NCI-H446 treated with DMSO at 0.1 percent for 48 hours (cell line): ENCODE measurements at places on chromosomes 2 and 18.

DNA sequence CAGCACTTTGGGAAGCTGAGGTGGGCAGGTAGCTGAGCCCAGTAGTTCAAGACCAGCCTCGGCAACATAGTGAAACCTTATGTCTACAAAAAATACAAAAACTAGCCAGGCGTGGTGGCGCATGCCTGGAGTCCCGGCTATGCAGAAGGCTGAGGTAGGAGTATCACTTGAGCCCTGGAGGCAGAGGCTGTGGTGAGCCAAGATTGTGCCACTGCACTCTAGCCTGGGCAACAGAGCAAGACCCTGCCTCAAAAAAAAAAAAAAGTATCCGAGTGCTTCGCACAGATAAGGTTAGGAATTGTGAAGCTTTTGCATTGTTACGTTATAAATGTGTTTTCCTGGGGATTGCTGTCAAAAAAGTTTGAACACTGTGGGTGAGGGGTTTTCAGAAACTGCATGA is 4.1 kb downstream of the CTDSP1 start:
- DNase-seq: no peak

- DNase-seq: no peak
Observed at GRCh38 chr2:39704540-39704939, 38.8 kb downstream of the TMEM178A start.

DNA sequence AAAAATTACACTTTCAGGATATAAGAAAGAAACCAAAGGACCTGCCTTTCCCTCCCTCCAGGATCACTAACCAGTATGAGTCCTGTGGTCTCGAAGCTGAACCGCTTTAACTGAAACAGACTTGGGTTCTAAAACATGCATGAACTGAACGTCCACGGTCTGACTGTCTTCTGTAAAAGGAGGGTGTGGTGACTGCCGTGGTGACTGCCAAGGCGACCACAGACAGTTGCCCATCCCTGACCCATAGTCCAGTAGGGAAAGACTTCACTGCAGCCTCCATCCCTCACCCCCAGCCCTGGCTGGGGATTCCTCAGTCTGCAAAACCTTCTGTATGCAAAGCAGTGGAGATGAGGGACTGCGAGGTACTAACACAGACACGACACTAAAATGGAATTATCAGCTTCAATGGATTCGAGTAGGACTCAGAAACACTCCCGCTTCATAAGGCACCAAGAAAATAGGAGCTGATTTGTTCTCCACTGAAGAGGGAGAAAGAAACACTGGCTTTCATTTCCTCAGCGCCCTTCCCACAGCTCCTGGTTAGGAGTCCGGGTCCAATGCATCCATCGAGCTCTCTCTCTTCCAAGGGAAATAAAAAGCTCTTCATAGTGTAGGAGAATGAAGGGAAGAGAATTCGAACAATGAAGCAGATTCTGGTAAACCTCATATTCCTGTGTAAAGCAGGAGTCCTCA is 197.2 kb downstream of the HDAC4 start:
- no peak for DNase-seq

DNA sequence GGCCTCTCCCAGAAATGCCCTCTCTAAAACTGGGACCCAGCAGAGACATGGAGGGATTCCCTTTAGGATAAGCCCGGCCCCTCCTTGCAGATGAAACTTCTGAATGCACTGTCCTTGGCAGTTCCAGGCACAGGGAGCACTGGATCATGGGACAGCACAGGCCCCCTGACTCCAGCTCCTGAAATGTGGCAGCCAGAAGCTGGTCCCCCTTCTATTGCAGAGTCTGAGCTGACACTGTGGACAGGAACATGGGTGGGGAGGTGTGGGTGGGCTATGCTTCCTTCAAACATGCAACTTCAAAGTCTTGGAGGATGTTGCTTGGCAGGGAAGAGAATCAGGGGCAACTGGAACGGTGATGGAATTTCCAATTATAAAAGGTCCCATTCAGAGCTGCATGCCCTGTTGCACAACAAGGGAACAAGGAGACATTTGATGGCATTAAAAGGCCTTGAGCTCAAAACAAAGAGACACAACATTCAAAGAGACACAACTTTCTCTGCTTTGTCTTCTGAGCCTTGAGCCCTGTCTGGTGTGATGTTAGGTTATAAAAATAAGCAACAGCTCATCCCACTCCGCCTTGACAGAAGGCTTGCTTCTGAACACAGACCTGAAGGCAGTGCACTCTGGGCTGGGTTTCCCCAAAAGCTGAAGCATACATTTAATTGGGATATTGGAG is 239.0 kb downstream of the OSR1 start:
- DNase-seq: no peak

GRCh38 chr18:13425357-13426091 is 207.0 kb downstream of the LDLRAD4 start:
- DNase-seq: no peak

GRCh38 chr18:54217624-54218023 is 6.8 kb downstream of the MBD2 start:
- no peak for DNase-seq

DNA sequence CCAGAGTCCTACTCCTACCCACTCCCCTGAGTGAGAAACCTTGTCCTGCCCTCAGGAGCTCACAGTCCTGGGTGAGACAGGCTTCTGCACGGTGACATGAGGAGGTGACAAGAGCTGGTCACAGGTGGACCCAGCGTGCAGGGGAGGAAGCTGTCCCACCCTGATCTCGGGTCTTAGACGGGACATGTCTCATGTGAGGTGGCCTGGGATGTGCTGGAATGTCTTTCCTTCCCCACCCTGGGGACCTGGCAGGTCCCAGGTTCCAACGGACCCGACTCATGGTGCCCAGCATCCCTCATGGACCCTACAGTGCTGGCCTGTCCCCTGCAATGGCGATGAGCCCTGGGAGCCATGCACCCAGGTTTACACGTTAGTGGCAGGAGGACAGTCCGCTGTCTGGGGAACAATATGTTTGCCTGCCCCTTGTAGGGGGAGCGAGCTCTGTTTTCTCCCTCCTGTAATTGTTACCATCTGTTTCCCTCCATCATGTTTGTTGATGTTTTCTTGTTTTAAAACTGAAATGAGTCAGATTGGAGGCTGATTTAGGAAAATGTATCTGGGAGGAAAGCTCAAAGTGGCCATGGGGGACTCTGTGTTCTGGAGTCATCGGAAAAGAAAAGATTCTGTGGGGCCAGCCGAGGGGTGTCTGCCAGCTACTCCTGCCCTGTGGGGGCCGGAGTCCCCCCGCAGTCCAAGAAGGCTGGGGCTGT is 238.1 kb downstream of the KLHL29 start:
- DNase-seq: no peak

DNA sequence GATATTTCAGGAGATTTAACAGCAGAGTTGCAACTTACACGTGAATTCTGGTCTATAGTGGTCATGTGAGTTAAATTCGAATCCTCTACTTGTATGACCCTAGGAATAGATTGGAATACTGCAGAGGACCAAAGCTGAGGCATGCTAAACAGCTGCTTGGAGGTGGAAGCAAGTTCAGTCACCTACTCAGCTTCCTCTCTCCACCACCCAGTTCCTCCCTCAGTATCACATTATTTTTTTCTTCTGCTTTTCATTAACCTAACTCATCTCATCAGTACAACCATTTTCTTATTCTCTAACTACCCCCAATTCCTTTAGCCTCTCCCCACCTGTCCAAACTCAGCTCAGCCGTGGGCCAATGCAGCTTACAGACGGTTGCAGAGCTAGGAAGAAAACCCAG is 385.5 kb downstream of the SETBP1 start:
- no peak for DNase-seq

- no peak for DNase-seq
Observed at GRCh38 chr2:218754201-218754600, 27.7 kb upstream of the CYP27A1 start.

GRCh38 chr18:12645254-12645653 is 12.7 kb downstream of the SPIRE1 start:
- no peak for DNase-seq

- DNase-seq: no peak
Observed at GRCh38 chr18:45384137-45384961, 230.9 kb upstream of the SLC14A2 start.

GRCh38 chr18:75548353-75548905 is 120.9 kb upstream of the SMIM21 start:
- no peak for DNase-seq

DNA sequence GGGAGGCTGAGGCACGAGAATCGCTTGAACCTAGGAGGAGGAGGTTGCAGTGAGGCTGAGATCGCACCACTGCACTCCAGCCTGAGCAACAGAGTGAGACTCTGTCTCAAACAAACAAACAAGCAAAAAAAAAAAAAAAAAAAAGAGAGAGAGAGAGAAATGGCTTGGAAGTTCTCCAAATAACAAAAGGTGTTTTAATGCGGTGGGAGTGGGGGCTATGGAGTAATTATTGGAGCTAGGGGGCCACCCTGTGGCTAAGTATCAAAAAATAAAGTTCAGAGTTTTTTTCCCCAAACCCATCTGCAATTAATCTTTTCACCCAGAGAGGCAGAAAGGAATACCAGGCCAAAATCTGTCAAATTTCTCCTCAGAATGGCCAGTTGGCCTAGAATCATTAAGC is 23.0 kb upstream of the CEP68 start:
- no peak for DNase-seq

- no peak for DNase-seq
Observed at GRCh38 chr2:140711867-140712266, 1418.9 kb downstream of the LRP1B start.

GRCh38 chr2:85950743-85951142 is 62.0 kb upstream of the ST3GAL5 start:
- DNase-seq: no peak

GRCh38 chr2:43034921-43035320 is 191.5 kb downstream of the ZFP36L2 start:
- no peak for DNase-seq

- DNase-seq: peak; percentile 76
Observed at GRCh38 chr2:53600815-53601214, 166.8 kb upstream of the CHAC2 start.

- peak; percentile 2 for DNase-seq
Observed at GRCh38 chr18:46712406-46712805, 44.4 kb downstream of the ST8SIA5 start.

DNA sequence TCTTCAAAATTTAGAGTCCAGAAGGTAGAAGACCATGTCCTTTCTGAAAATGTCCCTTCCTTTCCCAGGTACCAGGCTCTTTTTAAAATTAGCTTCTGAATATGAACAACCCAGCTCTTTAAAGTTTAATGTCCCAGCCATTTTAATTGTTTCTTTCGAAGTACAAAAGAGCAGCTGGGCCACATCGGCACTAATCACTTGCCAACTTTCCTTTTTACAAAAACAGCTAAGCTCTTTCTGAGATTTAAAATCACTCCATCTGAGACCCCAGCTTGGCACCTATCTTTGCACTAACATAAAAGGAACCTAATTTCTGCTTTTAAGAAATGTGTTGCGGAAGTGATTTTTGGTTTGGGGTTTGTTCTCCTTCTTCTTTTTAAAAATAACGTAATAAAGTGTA is 2.6 kb downstream of the BOD1L2 start:
- DNase-seq: no peak

DNA sequence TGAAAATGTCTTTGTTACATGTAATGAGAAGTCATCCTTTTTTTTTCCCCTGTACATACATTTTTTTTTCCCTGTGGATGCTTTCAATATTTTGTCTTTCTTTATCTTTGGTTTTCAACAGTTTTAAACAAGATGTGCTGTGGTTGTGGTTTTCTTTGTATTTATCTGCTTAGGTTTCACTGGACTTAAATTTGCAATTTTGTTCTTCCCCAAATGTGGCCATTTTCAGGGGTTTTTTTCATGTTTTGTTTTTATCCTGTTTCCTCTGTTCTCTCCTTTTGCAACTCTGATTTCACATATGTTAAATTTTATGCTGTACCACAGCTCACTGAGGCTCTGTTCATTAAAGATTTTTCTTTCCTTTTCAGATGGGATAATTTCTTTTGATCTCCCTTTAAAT is 41.7 kb downstream of the GALNT1 start:
- DNase-seq: no peak

- DNase-seq: no peak
Observed at GRCh38 chr2:238202326-238203093, 985 bp downstream of the ILKAP start.

GRCh38 chr2:118878531-118879149 is 31.2 kb upstream of the EN1 start:
- DNase-seq: no peak

- DNase-seq: no peak
Observed at GRCh38 chr2:120461092-120461491, 115.2 kb downstream of the INHBB start.

DNA sequence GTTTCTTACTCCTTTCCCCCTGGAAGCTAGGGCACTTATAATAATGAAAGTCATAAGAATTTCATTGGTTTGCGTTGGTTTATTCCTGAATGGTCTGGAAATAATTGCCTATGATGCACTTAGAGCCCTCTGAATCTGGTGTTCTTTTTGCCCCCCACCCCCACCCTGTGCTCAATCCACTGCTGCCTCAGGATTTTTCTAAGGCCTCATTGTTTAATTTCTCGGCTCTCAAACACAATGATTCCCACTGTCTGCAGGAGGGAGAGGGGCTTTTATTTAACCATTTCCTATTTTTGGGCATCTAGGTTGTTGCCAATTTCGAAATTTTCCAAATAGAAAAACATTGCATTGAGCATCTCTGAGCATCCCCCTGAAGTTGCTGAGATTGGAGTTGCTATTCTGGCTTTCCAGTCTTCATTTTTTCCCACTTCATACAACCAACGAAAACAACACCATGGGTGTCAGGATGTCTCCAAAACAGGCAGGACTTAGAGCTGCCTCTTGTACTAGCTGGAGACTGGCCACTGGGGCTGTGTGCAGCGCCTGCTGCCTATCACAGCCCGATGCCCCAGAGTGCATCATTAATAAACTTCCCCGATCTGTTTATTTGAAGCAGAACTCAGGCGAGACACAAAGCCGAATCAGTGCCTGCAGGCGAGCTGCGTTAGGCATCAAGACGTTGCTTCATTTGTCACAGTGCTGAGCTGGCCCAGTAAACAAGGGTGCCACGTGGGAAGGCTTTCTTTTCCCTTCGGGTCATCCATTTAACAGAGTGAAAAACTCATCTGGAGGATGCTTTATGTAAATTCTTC is 1.8 kb upstream of the PCARE start:
- DNase-seq: no peak

DNA sequence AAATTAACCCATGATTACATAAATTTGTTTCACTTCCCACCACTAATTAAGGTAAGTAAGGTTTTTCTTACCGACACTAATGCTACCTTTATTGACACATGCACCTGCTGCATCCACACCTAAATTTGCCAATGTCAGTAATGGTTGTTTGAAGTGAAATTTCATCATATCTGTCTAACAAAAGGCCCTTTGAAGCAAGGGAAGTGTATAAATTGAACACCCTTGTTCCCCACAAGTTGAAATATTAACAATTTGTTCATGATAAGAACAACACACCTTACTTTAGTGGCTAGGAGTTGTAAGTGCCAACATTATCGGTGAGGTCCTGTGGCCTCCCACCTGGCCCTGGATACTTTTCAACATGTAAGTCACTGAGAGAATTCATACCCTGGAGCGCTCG is 116.3 kb upstream of the CDCA7 start:
- no peak for DNase-seq

- DNase-seq: no peak
Observed at GRCh38 chr2:241489733-241490680, 18.4 kb downstream of the STK25 start.
